Sciatic nerve (tissue), 2 donors: ENCODE measurements at places on chromosomes 16 and 17.

GRCh38 chr17:17732444-17732843, 51.2 kb downstream of the RAI1 start:
- no peak for DNase-seq

DNA sequence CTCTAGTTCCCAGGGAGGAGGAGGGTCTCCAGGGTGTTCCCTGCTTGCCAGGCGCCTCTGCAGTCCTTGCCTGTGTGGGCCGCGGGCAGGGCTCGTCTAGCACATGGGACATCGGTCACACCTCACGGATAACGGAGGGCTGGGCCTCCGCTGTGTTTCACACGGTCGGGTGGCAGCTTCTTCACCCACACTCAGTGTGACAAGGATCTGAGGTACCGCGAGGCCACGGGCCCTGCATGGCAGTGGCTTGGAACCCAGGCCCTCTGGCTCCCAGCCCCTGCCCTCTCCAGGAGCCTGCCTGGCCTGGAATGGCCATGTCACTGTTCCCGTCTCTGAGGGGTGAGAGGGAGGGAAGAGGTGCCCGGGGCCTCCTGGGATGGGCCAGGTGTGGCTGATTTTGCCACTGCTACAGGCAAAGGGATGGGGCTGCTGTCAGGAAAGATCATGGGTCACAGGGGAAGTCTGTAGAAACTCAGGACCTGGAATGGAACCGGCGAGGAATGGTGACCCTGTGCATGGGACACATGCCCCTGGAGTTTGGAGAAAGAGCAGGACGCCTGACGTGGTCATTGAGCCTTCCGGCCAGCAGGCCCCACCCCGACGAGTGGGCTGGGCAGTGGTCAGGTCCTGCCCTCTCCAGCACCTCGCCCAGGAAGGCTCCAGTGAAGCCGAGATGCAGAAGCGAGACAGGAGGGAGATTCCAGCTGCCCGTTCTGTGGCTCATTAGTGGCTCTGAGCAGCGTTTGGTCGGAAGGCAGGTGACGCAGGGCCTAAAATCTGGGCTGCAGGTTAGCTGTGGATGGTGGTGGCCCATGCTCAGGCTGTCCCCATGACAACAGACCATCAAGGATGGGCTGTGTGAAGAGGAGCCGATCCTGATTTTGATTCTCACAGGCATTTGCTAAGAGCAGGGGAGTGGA, 76.5 kb upstream of the GSE1 start:
- DNase-seq: no peak

GRCh38 chr16:70736465-70737376, 50.9 kb upstream of the MTSS2 start:
- no peak for DNase-seq

DNA sequence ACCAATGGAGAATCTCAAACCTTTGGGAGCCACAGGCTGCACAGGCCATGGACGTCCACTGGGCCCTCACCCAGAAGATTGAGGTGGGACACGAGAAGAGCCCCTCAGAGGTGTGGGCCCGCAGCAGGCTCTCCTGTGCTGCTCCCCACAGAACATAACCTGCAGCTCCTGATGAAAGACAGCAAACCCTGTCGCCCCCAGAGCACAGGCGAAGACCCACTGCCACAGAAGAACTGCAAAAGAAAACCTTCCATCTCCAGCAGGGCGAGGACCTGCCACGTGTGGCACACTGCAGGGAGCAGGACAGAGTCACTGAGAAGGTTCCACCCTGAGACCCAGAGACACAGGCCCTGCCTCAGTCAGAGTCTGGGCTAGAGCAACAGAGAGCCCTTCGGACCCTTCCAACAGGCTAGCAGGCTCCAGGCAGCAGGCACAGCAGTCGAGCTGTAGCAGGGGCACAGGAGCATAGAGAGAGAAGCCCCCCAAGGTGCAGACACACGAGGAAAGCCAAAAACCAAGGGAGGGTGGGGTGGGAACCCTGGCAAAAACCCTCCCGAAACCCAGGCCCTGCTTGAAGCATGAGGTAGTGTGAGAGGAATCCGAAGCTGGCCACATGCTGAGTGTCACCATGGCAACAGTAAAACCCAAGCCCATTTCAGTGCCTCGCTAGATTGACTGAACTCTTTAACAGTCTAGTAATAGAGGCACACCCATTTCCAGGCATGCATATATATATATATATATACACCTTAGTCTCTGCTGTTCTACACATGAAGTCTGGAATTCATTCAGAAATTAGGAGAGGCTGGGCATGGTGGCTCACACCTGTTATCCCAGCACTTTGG, 60.0 kb upstream of the CHMP6 start:
- peak; percentile 49 for DNase-seq

GRCh38 chr17:8192070-8192815, 2.3 kb upstream of the BORCS6 start:
- DNase-seq: peak; percentile 89

- no peak for DNase-seq
Measured at GRCh38 chr16:49629851-49630250, 226.1 kb downstream of the ZNF423 start.

DNA sequence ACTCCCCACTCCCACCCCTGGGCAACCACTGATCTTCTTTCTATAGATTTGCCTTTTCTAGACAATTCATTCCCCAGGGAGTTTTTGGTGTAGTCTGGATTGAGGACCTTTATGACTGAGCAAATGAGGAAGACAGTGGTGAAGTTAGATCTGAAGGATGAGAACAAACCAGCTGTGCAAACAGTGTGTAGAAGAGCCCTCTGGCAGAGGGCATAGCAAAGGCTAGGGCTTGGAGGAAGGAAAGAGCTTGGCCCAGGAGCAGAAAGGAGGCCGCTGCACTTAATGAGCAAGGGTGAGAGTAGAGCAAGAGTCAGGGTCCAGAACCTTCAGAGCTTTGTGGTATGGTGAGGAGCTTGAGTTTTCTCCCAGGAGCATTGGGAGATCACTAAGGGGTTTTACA, 352.7 kb downstream of the CA10 start:
- DNase-seq: no peak

GRCh38 chr16:8665529-8665928, 8.9 kb upstream of the ABAT start:
- DNase-seq: no peak

- DNase-seq: no peak
Measured at GRCh38 chr16:49016461-49016860, 265.2 kb downstream of the CBLN1 start.

DNA sequence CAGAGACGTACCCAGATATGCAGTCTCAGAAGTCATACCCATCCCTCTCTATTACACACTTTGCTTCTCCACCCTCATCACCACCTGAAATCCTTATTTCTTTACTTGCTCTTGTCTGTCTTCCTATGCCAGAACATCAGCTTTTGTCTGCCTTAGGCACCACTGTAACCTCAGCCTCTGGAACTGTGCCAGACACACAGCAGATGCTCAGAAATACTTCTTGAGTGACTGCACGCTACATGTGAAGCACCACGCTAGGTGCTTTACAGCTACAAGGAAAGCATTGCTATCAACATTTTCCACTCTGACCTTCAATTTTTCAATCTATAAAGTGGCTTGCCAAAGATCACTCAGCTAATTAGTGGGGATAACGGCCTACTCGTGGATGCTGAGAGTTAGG, 226.8 kb downstream of the CHD9NB start:
- DNase-seq: no peak

DNA sequence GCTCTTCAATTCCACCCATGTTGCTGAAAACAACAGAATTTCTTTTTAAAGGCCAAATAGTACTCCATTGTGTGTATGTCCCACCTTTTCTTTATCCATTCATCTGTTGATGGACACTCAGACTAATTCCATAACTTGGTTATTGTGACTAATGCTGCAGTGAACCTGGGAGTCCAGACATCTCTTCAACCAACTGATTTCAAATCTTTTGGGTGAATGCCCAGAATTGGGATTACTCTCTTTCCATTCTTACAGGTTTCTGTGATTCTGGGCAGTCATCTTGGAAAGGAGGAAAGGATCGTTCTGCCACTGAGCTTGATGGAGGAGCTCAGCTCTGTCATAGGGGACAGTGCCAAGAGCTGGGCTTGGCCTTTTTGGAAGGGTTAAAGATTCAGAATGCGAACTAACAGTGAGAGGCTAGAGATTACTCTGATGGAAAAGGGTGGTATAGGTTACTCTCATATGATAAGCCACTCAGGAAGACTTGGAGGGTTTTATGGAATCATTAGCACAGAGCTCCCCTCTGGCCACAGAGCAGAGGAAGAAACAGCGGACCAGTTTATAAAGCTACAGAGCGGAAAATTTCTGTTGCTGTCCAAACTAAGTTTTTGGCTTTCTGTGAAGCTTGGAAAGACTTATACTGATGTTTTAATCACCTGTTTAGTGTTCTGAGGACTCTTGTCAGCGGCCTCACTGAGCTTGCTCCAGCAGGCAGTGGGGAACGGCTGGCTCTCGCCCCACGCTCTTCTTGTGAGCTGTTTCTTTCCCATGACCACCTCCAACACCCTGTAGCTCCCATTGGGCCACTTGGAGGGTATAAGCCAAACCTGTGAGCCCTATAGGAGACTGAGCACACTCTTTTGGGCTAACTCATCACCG, 48.3 kb downstream of the HIC1 start:
- DNase-seq: no peak

- DNase-seq: no peak
Measured at GRCh38 chr17:81717766-81718089, 5.6 kb downstream of the SLC25A10 start.

DNA sequence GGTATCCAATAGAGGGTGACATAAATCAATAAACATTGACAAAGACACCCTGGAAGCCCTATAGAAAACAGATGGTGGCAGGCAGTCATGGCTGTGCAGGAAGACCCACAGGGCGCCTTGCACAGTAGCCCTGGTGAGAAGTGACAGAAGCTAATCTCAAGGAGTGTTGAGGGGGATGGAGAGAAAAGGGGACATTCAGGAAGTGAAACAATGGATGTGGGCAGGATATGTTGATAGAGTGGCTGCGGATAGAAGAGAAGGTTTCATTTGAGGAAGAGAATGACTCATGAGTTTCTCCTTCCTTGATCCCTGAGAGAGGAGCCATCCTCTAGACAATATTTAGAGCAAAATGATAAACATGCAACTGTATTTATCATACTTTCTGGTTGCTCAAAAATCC, 468.8 kb upstream of the HSBP1 start:
- no peak for DNase-seq

- no peak for DNase-seq
Measured at GRCh38 chr17:29451121-29451742, 61.1 kb downstream of the TAOK1 start.

- no peak for DNase-seq
Measured at GRCh38 chr16:30569746-30570635, 1.5 kb downstream of the ZNF688 start.

GRCh38 chr16:48180868-48181480, 25.2 kb upstream of the ABCC12 start:
- DNase-seq: no peak

DNA sequence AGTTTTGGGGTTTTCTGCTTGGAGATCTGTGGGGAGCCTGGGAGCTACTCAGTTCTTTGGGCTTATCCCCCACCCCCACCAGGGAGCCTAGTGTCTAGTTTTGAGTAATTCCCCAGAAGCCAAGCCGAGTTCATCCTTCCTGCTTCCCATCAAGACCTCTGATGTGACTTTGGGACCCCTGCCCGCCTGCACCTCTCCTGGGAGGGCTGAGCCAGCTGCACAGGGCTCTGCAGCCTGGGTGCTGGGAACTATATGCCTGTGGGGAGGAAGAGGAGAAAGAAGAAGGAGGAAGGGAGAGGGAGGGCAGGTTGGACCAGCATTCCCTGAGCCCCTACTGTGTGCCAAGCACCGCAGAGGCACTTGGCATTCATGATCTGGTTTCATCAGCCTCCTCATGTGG, 178.9 kb downstream of the TMEM132E start:
- DNase-seq: no peak

DNA sequence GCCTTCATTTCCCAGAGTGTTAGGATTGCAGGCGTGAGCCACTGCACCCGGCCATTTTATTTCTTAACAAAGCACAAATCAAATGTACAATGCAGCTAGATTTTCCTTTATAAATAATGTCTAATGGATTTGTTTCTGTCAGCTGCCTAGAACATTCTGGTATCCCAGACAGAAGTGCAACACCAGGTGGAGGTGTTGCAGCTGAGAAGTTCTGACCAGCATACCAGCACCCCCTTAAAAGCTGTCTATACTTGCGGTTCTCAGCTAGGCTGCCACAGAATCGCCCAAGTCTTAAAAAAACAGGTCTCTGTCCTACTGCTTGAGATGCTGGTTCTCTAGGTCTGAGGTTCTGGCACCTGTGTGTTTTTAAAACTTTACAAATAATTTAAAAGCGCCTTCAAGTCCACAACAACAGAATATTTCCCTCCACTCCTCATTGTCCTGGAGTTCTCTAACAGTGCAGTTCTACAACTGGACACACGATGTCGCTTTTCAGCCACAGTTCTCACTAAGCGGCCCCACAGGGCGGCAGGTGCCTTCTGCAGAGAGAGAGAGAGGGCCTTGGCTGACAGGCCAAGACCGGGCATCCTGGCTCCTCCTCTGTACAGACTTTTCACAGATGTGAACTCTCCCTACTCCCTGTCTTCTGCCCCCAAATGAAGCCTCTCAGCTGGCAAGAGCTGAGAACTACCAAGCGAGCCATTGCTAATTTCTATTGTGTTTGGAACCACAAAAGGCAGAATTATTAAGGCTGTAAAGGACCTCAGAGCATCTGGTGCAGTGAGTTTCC, 32.6 kb upstream of the MEOX1 start:
- DNase-seq: peak; percentile 82

DNA sequence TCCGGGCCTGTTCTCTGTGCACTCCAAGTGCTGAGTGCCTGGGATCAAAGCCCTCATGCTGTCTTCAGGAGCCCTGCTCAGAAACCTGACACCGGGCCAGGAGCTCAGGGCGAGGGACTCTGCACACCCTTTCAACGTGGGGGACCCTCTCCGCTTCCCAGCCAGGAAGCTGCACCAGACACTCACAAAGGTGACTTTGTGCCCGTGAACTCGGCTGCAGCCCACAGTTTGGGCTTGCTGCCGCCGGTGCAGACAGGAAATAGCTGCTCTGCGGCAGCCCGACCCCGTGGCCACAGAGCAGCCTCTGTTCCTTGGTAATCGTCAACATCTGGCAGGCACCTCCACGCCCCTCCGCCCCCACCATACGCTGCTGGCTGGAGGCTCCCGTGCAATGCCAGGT, 93.4 kb upstream of the METRNL start:
- DNase-seq: no peak

- no peak for DNase-seq
Measured at GRCh38 chr16:27595475-27595874, 45.5 kb downstream of the KATNIP start.

GRCh38 chr17:62658136-62658920, 30.9 kb downstream of the MRC2 start:
- DNase-seq: no peak

- DNase-seq: no peak
Measured at GRCh38 chr17:17096438-17097178, 54.4 kb downstream of the MPRIP start.

DNA sequence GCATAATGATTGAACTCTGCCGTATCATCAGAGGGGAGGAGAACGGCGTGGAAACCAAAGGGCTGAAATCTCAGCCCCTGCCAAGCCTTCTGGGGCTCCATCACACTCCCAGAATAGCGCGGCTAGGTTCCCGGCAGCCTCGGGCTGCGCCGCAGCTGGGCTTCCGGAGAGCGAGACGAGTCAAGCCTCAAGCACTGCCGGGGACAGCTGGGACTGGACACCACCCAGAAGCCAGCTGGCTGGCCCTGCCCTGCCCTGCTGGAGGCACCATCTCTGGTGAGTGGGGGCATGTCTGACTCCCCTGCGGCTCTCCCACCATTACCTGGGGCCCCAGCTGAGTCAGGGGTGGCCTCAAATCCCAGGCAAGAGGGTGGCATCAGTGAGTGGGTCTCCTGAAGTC, 7.2 kb upstream of the GPRC5C start:
- no peak for DNase-seq

GRCh38 chr17:79408251-79408650, 202.6 kb downstream of the RBFOX3 start:
- DNase-seq: no peak

GRCh38 chr16:47059991-47060390, 83.8 kb downstream of the NETO2 start:
- peak; percentile 19 for DNase-seq
